ENCODE measurements at places on chromosomes 6 and 20.

GRCh38 chr6:36020154-36020553 is 4.3 kb downstream of the SLC26A8 start:
- no peak for DNase-seq

- DNase-seq: no peak
Observed at GRCh38 chr20:17077030-17077429, 149.8 kb upstream of the PCSK2 start.

GRCh38 chr6:145836170-145836569 is 21.6 kb upstream of the FBXO30 start:
- no peak for DNase-seq

GRCh38 chr20:13909067-13909466 is 81.3 kb downstream of the SEL1L2 start:
- DNase-seq: no peak

GRCh38 chr6:105611606-105612005 is 208.7 kb upstream of the PREP start:
- DNase-seq: no peak
